ENCODE measurements at places on chromosomes 6 and 20. TPM values are rescaled to one million over a fixed set of nuclear protein-coding genes. Genes with fewer than 3 reads are reported as not detected.

Gene NFS1
- total RNA-seq: 19.9 TPM

Gene SAPCD1
- not detected for total RNA-seq

Gene KCNQ5
- not detected for total RNA-seq

Gene LTA
- total RNA-seq: not detected

Gene TMC2
- not detected for total RNA-seq

Gene PSORS1C1
- total RNA-seq: 3.3 TPM

Gene C6orf15
- total RNA-seq: not detected

Gene MATN4
- total RNA-seq: not detected

Gene ZBTB12
- total RNA-seq: 2.6 TPM

Gene CLIC5
- not detected for total RNA-seq

Gene ZNF341
- total RNA-seq: 0.76 TPM

Gene RAMACL
- total RNA-seq: 2.4 TPM

Gene ACSS1
- 14.0 TPM for total RNA-seq

Gene CDKAL1
- total RNA-seq: 21.1 TPM

Gene PRPF6
- 61.7 TPM for total RNA-seq

Gene MDFI
- total RNA-seq: 42.7 TPM

Gene SEMG1
- not detected for total RNA-seq

Gene LY6G6D
- total RNA-seq: not detected

Gene POU5F1
- total RNA-seq: not detected

Gene HECA
- 26.4 TPM for total RNA-seq

Gene CRIP3
- total RNA-seq: not detected

Gene WFDC6
- not detected for total RNA-seq

Gene HFE
- total RNA-seq: 3.2 TPM

Gene TP53TG5
- total RNA-seq: not detected

Gene DAAM2
- total RNA-seq: not detected

Gene MACROD2
- 0.65 TPM for total RNA-seq

Gene ZBTB2
- 6.2 TPM for total RNA-seq

Gene IMPG1
- under 0.01 TPM for total RNA-seq

Gene NPBWR2
- total RNA-seq: not detected

Gene ATP6V1G2
- 0.97 TPM for total RNA-seq

Gene ADGRG6
- 158 TPM for total RNA-seq

Measured in epithelial cell of umbilical artery (primary cell).